Daoy (cell line): ENCODE measurements at places on chromosomes 4 and X.

- no peak for DNase-seq
Measured at GRCh38 chrX:19065535-19065934, 56.7 kb downstream of the ADGRG2 start.

- no peak for DNase-seq
Measured at GRCh38 chr4:2426069-2426397, 7.3 kb downstream of the CFAP99 start.

- DNase-seq: peak; percentile 25
Measured at GRCh38 chr4:76659103-76659490, 224.1 kb downstream of the SHROOM3 start.

- DNase-seq: no peak
Measured at GRCh38 chrX:123223859-123224258, 39.8 kb downstream of the GRIA3 start.

GRCh38 chr4:4302416-4302815, 12.4 kb downstream of the ZBTB49 start:
- DNase-seq: no peak

DNA sequence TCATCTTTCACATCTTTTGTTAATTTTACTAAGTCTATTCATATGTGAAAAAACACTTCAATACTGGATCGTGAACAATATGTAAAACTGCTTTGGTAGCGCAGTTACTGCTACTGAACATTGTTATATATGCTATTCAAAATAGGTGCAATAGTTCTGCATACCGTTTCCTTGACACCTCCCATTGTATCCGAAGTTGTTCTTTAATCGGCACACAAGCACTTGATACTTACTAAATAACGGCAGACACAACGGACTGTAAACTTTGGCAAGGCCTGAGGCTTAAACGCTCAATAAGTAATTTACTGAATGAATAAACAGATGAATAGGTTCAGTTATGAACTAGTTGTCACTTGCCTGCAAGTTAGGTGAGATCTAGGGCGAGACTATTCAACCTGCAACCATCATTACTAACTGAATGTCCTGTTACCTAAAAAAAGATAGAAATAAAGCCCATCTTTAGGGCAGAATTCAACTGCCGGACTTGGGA, 620 bp downstream of the ANAPC10 start:
- no peak for DNase-seq

- DNase-seq: no peak
Measured at GRCh38 chrX:148960060-148960459, 459.6 kb downstream of the AFF2 start.

DNA sequence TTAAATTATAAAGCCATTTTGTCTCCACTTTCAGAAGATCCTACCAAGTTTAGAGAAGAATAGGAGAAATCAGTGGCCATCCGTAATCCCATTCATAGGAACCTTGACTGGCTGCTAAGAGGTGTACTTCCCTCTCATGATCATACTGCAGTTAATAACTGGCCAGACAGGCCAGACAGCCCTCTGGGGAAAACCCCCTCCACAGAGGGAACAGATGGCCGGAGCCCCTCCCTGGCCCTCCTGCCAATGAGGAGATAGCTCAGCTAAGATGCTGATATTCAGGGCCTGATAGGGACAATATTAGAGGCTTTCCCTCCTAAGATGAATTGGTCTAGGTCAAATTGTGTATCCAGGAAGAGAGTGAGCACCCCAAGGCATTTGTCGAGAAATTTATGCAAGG, 200.0 kb upstream of the MAOA start:
- no peak for DNase-seq

GRCh38 chr4:121973816-121974215, 22.0 kb upstream of the TRPC3 start:
- DNase-seq: no peak

GRCh38 chr4:22414833-22415232, 101.0 kb downstream of the ADGRA3 start:
- DNase-seq: no peak

DNA sequence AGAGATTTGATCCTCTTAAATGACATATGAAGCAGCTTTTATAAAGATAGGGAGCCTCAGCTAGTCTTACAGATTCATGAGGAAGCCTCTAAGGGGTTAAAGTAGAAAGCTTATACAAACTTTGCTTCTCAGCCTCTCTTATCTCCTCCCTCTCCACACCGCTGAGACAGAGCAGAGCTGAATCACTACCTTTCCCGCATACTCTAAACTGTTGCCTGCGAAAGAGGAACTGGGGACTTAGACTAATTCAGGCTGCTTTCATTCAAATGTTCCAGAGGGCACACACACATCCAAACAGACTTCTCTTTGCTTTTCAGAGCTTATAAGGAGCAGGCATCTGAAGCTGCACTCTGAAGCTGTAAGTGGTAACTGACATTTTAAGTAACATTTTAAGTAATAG, at the start of gene SERTM2:
SERTM2 (plus strand) TSS at position 169 of the 400 bp plus-strand sequence. CDS start 7,213 bp downstream, outside the sequence.
- no peak for DNase-seq

GRCh38 chr4:26131711-26132110, 189.1 kb upstream of the RBPJ start:
- no peak for DNase-seq

DNA sequence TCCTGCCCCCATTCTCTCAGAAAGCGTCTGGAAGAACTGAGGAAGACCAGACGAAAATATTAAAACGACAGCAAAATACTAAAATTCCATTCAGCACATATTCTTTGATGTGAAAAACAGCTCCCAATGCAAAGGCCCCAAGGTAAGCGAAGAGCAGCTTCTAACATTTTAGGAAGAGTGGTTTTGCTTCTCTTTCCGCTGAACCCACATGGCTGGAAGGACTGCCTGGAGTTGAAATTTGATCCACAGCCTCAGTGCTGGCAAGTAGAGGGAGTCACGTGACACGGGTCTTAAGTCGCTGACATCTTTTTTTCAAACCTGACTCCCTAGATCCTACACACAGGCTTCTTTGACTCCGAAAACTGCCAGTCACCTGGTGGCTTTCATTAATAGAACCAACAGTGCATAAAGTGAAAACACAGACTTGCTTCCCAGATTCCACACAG, at the start of gene FAM13A:
FAM13A (minus strand) TSS at position 233 of the 446 bp plus-strand sequence; CDS start at position 12, 221 bp downstream.
- peak; percentile 86 for DNase-seq
